AG08396 (cell line): ENCODE measurements at places on chromosomes 11 and 22.
A peak's percentile ranks its signal among the peaks of the same experiment; 100 is the strongest.

GRCh38 chr22:23251445-23252093 is 71.3 kb downstream of the BCR start:
- no peak for DNase-seq

DNA sequence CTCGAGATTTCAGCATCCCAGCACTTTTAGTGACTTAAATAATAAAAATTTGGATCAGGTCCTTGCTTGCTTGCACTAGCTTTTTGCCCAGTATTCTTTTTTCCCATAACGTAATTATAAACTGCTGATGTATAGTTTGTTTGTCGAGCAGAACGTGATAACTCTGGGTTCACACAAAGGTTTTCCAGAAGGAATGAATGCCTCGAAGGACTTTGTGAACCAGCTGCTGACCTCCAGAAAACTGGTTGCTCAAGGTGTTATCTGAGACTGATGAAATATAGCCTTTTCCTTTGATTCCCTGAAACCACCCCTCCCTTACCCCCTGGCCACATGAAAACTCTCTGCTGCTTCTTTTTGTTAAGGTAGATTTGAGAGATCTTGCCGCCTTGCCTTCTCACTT is 229.1 kb upstream of the CARD18 start:
- no peak for DNase-seq

DNA sequence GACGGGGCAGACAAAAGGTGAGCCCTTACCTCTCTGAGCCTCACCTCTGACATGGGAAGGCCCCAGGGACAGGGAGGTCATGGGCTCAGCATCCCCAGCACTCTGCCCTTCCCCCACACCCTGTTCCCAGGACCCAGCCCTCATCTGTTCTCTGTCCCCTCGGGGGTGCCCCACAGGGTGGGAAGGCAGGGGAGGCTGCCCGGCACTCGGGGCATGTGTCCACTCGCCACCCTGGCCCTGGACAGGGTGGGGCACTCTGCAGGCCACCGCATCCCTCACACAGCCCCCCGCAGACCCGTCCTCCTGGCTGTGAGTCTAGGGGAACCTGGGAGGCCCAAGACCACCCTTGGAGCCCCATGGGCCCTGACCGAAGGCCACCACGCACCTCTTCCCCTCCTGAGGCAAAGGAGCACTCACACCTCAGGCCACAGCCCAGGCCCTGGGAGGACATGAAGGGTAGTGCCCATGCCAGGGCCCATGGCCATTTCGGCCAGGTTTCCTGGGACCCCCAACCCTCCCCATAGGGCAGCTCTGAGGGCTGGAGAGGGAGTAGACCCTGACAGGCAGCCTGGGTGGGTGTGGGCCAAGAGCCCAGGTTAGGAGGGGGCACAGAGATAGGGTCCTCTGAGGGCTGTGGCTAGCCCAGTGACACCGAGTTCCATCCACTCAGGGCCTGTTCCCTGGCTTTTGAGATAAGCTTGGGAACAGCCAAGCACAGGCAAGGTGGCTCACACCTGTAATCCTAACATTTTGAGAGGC is 193.1 kb downstream of the IGLL1 start:
- DNase-seq = no peak

GRCh38 chr11:132347156-132348090 is 977.0 kb downstream of the NTM start:
- DNase-seq = no peak

DNA sequence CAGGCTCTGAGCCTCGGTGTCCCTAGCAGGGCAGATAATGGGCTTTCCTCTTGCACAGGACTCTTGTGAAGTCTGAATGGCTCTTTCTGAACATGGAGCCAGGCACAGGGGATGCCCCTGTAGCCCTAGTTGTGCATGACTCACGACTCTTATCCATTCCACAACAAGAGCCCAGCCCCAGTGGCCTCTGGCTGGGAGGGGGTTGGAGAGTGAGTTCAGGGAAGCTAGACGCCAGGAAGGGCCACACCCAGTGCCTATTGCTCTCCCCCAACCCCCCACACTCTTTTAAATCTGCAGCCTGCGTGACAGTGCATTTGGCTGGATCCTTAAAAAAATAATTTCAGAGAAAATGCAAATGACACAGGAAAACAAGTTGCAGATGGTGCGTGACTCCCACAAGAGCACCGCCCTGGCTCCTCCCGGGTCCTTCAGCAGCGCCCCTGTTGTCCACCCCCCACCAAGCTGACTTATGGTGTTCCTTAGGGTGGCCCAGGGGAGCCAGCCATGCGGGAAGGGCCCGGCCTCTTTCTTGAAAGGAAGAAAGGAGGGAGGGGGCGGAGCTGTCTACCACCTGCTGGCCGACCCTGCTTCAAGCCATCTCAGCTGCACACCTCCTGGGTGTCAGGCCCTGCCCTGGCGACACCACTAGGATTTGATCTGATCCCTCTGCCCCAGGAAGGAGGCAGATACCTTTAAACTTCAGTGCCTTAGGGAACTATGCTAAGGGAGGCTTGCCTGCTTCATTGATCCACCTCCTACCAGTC is 74.7 kb downstream of the MN1 start:
- peak; percentile 42 for DNase-seq

- peak; percentile 96 for DNase-seq
These were observed 8.2 kb upstream of the TBC1D22A start for GRCh38 chr22:46754110-46754799.
